A549 treated with ZK216348 at 1 μM for 4 hours (cell line): ENCODE measurements at places on chromosomes 12 and 14. TPM values are rescaled to one million over a fixed set of nuclear protein-coding genes. Genes with fewer than 3 reads are reported as not detected.

The NRL gene
- total RNA-seq = 0.53 to 0.97 TPM (median 0.65 TPM) in 5 replicates

The TPPP2 gene
- total RNA-seq = not detected in 5 replicates

The RNF212B gene
- not detected in 5 replicates for total RNA-seq

The PPP4R3A gene
- total RNA-seq = 68.0 to 99.1 TPM (median 76.6 TPM) in 5 replicates

The GALNT8 gene
- total RNA-seq = not detected in 5 replicates

The C14orf39 gene
- total RNA-seq = not detected in 5 replicates

The TSHR gene
- total RNA-seq = not detected in 5 replicates

The KLRC1 gene
- 0.09 TPM in 1 of 5 replicates, not detected in the others for total RNA-seq

The SERPINA1 gene
- 0.72 to 1.2 TPM (median 0.83 TPM) in 5 replicates for total RNA-seq

The FAR2 gene
- total RNA-seq = 0.21 TPM in 1 of 5 replicates, not detected in the others
